ENCODE measurements at places on chromosomes 6 and 20.
A peak's percentile ranks its signal among the peaks of the same experiment; 100 is the strongest.

GRCh38 chr6:16041327-16041726 is 87.6 kb upstream of the MYLIP start:
- DNase-seq: no peak

DNA sequence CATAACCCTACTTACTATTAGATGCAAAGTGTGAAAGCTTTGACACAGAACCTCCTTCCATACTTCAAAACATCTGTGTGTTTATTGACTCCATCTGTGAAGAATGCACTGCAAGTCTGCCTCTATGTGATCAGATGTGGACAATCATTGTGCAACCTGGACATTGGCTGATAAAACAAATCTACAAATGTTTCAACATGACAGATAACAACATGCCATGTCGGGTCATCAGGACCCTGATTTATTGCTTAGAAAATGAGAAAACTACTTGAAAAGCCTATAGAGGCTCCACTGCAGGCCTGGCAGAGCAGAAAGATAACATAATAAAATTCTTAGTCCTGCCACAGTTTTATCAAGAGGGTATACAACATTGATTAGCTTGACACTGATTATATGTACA is 1286.4 kb downstream of the GRIK2 start:
- no peak for DNase-seq

GRCh38 chr20:44581515-44581914 is 864 bp upstream of the PKIG start:
- no peak for DNase-seq

GRCh38 chr20:4795394-4795793 is 73.7 kb downstream of the PRND start:
- peak; percentile 83 for DNase-seq

DNA sequence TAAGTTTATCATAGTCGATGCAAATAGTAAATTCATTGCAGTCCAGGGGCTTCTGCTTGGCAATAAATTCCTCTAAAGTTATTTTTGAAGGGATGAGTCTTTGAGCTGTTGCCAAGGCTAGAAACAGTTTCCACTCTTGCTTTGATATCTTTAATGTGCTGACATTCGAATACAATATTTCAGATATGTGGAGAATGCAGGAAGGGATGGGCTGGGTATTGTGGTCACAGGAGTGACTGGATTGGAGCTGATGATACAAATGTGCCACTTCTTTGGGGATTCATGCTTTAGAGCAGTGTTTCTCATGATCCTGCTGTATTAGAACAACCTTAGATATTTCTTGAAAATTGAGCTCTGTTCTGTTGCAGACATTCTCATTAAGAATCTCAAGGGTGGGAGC is 139.0 kb downstream of the PRDM13 start:
- DNase-seq: no peak

DNA sequence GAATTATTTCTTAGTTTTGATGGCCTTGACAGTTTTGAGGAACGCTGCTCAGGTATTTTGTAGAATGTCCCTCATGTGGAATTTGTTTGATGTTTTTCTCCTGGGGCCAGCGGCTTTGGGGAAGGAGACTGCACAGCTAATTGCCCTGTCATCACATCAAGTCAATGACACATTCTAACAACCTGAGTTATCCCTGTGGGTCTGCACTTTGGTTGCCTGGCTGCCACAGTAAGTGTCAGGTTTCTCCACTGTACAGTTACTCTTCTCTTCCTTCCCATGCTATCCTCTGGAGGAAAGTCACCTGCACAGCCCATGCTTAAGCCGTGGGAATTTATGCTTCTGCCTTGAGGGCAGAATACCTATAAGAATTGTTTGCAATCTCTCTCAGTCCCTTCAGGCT is 1.4 kb upstream of the TREML4 start:
- DNase-seq: no peak

GRCh38 chr20:6683021-6683977 is 84.2 kb upstream of the BMP2 start:
- DNase-seq: no peak

DNA sequence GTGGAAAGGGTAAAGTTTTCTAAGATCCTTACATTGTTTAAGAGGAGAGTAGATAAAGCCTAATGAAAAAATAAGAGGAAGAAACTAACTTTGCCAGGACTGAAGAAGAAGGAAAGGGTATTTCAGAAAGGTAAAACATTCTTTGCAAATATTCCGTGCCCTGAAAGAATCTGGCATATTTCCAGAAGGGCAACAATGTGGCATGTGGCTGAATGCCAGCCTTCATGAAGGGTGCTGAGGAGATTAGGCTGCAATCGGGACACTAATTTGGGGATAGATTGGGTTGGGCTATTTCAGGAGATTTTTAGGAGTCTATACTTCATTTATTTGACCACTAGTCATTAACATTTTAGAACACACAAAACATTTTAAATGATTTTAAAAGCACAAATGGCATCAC is 16.2 kb upstream of the UFL1 start:
- no peak for DNase-seq

DNA sequence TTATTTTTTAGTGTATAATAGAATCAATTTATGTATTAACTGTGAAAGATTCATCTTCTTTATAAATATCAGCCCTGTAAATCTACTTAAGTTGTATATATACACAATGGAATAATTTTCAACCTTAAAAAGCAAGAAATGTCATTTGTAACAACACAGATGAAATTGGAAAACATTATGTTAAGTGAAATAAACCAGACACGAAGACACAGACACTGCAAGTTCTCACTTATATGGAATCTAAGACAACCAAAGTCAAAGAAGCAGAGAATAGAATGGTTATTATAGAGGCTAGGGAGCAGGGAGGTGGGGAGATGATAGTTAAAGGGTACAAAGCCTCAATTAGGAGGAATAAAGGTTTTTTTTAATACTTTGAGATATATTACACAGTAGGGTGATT is 1404.4 kb downstream of the HACE1 start:
- no peak for DNase-seq

- no peak for DNase-seq
These were observed 38.3 kb downstream of the BCL2L1 start for GRCh38 chr20:31684153-31685015.

- no peak for DNase-seq
These were observed 6.6 kb downstream of the VAPB start for GRCh38 chr20:58395604-58396003.

- DNase-seq: no peak
These were observed 40.9 kb upstream of the TLDC2 start for GRCh38 chr20:36835025-36835424.

DNA sequence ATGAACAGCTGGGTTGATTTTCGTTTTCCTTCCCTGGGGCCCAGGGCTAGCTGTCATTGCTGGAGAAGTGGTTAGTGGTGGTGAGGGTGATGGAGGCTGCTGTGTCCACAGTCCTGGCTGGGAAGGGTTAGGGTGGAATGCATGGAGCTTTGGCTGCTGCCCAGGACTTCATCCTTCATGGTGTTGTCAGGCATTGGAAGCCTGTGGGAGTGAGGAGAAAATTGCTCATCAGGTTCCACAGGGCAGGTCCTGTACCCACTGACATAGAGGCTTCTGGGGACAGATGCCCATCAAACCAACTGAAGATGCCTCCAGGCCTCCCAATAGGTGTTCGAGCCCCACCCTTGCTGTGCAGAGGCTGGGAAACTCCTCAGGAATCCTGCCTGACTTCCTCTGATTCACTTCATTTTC is 262.4 kb upstream of the SUPT3H start:
- DNase-seq: no peak

GRCh38 chr6:147930745-147931144 is 411.9 kb upstream of the SASH1 start:
- no peak for DNase-seq

- DNase-seq: peak; percentile 41
These were observed 182.8 kb downstream of the EYS start for GRCh38 chr6:65524232-65524631.

DNA sequence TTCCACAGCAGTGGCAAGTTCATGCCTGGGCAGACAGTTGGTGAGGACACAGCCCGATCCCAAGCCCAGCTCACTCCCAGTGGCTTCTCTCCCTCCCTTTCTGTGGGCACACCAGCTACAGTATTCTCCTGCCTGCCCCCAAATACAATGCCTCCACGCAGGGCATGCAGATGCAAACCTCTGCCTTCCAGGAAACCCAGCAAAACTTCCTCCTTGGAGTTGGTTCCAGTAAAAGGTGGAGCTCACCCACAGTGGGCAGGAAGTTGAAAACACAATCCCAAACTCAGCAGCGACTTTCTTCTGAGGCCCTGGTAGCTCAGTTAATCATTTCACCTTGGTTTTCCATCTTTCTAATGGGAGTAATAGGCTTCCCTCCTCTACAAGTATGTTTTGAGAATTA is 93.7 kb downstream of the LY86 start:
- peak; percentile 27 for DNase-seq

DNA sequence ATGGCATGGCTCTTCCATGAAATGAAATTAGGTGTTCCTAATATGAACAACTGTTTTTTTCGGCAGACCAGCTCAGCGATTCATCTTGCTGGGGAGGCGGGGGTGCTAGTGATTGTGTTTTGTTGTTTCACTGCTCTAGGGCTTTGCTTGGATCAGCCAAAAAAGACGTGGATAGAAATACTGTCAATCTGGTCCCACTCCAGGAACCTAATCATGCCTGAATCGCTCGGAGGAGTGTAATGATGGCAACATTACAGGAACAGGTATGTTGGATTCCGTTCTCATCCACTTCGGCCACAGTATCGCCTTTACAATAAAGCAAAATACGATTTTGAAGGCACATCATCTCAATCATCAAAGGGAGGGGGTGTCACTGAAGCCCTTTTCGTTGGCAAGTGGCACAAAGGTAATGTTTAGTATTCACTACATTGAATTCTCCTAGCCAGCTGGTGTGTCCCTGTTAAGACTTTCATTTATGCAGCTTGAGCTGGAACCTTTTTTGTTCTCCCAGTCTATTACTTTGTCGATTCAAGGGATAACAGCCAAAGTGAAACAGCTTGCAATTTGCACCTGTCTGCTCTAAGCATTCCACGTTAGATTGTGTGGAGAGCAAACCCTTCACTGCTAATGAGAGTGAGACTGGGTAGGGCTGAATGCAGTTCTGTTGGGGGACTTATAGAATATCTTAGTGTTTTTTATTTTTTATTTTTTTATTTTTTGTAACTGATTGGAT is 477.7 kb downstream of the TFAP2A start:
- no peak for DNase-seq

DNA sequence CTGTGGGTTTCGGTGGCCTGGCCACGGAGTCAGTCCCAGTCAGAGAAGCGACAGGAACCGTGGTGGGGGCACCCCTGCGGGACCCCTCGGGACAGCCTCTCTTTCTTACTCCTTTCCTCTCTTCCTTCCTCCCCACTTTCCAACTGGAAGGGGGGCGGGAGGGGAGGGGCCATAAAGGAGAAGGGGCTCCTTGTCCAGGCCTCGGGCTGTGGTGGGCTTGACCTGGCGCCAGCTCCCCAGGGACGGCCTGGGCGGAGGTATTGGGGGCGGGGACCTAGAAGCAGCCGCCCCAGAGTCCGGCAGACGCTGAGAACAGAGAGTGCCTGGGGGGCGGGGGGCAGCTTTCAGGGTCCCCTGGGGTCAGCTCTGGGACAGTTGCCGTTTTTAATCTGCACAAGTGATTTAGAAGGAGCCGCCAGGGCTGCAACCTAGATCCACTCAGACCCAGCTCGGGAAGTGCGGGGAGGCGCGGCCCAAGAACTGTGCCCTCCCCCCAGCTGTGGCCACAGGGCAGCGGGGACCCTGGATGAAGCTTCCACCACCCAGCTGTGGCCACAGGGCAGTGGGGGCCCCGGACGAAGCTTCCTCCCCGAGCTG is 6.4 kb upstream of the ABHD16B start:
- DNase-seq: no peak

- DNase-seq: peak; percentile 19
These were observed 6.0 kb downstream of the TCF21 start for GRCh38 chr6:133894795-133895358.

DNA sequence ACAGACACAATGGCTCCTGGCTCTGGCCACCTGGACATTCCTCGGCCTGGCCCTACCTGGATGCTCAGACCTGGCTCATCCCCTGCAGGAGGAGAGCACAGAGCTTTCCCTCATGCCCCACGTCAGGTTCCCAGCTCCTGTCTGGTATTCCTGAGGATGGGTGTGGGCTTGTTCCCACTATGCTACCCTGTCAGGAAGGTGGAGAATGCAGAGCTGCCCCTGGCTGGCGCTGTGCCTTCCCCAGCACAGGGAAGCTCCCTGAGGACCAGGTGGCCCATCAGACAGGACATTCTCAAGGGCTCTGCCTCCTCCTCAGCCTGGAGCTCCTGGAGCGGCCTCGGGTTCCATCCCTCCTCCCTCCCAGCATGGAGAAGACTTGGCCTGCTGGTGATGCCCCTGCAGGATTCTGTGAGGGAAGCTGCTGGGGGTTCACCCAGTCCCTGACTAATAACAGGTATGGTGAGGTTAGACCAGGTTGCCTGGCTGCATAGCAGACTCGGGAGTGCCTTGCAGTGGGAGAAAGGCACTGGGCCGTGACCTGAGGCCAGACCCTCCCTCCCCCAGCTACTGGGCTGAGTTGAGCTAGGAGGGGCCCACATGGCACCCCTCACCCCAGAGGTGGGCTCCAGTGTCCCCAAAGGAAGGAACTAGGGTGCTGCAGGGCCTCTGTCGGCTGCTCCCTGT is 156.0 kb upstream of the MLN start:
- no peak for DNase-seq

- DNase-seq: no peak
These were observed 11.9 kb downstream of the XKR7 start for GRCh38 chr20:31979713-31980426.

DNA sequence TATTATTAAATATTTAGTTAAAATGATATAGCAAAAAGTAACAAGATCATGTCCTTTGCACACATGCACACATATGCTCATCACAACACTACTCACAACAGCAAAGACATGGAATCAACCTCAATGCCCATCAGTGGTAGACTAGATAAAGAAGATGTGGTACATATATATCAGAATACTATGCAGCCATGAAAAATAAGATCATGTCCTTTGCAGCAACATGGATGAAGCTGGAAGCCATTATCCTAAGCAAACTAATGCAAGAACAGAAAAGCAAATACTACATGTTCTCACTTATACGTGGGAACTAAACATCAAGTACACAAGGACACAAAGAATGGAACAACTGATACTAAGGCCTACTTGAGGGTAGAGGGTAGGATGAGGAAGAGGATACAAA is 14.3 kb downstream of the AK9 start:
- no peak for DNase-seq

- peak; percentile 99 for DNase-seq
These were observed 24.9 kb downstream of the KIF13A start for GRCh38 chr6:17962436-17963031.

GRCh38 chr6:106084106-106084988 is 1.8 kb upstream of the PRDM1 start:
- DNase-seq: peak; percentile 94

GRCh38 chr6:122063076-122063475 is 336.4 kb upstream of the HSF2 start:
- DNase-seq: no peak

Data from OCI-M1 (cell line).